ENCODE measurements at places on chromosomes 5 and 9.

DNA sequence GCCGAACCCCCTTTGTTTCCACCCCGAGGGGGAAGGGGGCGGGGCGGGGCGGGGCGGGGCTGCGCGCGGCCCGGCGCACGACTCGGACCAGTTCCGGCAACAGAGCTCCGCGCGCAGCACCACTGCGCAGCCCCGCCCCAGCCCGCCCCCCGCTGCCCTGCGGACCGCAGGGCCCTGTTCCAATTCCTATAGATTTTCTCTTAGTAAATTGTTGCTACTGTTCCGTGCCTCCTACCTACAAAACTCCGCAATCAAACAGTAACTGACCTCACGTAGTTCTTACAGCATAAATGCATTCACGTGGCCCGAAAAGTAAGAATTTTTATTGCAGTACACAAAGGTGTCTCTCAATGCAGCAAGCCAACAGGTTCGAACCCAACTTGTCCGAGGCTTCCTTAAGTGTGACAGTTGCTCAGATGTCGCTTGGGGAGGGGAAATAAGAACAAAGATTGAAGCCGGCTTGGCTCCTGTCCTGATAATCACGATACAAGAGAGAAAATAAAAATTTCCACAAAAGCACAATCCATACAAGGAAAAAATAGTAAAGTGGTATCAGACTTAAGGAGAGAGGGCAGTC lies 1.2 kb upstream of the RNF38 start:
- DNase-seq = peak; percentile 44

GRCh38 chr9:5563417-5563815 lies 53.1 kb downstream of the PDCD1LG2 start:
- DNase-seq = no peak

DNA sequence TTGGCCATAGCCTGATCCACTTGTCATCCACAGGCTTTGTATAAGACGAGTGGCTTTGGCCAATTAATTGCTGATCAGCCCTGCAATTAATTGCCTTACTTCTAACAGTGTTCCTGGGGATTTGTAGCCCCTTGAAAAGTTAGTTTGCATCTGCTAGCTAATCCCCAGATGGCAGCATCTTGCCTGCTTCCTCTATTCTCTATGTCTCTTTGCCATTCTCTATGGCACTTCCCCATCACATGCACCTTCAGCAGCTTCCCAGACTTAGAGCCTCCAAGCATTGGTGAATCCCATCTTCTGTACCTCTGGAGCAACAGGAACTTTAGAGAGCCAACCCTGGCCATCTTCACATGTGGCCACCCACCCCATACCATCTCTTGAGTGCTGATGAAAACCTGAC lies 197.0 kb upstream of the DMAC1 start:
- DNase-seq = no peak

GRCh38 chr5:82257247-82257646 lies 20.9 kb downstream of the RPS23 start:
- DNase-seq = no peak

DNA sequence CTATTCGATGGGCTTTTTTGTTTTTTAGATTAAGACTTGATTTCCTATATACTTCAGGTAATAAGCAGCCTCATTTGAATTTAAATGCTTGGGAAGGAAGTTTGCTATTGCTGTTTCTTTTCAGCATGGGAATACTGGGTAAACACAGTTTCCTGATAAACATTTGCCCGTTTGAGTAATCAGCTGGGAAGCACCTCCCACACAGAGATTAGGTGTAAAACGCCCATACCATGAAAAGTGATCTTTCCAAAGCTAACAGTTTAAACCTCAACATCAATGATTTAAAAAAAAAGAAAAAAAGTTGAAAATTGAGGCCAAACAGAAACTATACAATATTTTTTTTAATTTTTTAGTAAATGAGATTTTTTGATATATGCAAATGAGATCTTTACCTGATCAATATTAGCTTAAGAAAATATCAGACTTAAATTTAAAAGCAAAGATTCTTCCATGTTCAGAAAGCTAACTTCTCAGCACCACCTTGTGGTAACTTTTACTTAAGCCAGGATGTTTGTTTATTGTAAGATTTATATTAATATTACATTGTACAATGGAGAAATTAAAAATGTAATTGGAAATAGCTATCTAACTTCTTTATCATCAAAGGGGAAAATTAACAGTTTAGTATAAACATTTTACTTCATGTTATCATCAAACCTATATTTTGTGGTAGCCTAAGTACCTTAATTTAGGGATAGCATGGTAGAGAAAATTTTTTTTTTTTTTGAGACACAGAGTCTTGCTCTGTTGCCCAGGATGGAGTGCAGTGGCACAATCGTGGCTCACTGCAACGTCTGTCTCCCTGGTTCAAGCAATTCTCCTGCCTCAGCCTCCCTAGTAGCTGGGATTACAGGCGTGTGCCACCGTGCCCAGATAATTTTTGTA lies 39.8 kb downstream of the F2RL2 start:
- no peak for DNase-seq

Measured in NT2/D1 (cell line).